Stimulated activated naive CD4-positive, alpha-beta T cell (primary cell): ENCODE measurements at places on chromosomes 1 and 21.

GRCh38 chr1:54803761-54804470 is 2.8 kb upstream of the TTC22 start:
- no peak for DNase-seq

GRCh38 chr1:76463278-76463677 is 388.7 kb downstream of the ST6GALNAC3 start:
- no peak for DNase-seq

GRCh38 chr1:20695515-20695914 is 22.3 kb downstream of the KIF17 start:
- DNase-seq = no peak

DNA sequence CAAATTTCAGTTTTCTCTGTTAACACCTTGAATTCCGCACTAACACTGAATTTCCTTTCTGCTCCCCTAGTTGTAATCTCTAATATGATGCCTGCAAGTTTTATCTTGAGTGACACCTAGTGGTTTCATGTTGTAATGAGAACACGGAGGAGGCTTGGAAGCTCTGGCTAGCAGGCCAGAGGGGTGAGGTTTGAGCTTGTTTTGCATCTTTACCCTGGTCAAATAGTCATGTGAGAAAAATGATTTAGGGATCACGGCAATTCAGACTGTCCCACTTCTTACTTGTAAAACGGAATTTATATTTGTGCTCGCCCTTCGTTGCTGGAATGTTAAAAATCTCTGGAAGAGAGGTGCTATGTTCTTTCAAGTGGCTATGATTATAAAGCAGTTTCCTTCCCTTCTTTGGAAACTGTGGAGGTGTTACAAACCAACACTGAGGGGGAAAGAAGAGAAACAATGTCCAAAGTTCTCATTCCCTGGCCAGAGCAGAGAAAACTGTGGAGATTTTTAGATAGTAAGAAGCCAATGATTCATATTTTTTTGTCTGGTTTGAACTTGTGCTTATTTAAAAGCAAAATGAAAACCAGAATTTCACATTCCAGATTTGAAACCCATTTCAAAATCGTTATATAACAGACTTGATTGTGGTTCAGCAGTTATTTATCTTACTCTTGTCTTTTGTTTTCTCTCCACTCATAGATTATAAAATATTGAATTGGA is 5.3 kb upstream of the MROH9 start:
- no peak for DNase-seq

DNA sequence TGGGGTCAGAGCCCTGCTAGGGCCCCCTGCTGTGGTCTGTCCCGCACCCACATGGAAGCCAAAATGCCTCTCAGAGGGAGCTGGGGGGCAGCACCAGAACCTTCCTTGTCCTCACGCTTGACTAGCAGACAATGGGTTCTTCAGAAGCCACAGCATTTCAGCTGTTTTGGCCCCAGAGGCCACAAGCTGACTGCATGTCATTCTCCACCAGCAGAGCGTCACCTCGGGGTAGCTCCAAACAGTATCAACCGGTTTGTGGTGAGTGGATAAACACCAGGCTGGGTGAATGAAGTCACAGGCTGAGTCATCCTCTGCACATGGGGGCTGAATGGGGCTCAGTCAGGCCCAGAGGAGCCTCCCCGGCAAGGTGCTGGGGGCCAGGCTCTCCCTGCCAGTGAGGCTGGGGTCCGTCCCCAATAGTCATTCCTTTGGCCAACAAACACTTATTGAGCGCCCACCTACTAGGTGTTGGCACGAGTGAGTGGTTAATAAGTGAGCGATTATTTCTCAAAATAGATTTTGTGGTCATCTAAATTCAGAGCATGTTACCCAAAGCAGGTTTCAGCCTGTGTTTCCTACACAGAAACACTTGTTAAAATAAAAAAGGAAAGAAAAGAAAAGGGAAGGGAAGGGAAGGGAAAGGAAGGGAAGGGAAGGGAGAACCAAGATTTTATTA is 9.1 kb downstream of the OLIG1 start:
- DNase-seq = no peak

GRCh38 chr1:34415140-34415539 is 238.4 kb downstream of the C1orf94 start:
- DNase-seq = no peak
